Activated naive CD4-positive, alpha-beta T cell treated with anti-CD3 and anti-CD28 coated beads, Interleukin-2, amount 50 U/mL, for 16 hours (primary cell): ENCODE measurements at places on chromosomes 2 and 18.

DNA sequence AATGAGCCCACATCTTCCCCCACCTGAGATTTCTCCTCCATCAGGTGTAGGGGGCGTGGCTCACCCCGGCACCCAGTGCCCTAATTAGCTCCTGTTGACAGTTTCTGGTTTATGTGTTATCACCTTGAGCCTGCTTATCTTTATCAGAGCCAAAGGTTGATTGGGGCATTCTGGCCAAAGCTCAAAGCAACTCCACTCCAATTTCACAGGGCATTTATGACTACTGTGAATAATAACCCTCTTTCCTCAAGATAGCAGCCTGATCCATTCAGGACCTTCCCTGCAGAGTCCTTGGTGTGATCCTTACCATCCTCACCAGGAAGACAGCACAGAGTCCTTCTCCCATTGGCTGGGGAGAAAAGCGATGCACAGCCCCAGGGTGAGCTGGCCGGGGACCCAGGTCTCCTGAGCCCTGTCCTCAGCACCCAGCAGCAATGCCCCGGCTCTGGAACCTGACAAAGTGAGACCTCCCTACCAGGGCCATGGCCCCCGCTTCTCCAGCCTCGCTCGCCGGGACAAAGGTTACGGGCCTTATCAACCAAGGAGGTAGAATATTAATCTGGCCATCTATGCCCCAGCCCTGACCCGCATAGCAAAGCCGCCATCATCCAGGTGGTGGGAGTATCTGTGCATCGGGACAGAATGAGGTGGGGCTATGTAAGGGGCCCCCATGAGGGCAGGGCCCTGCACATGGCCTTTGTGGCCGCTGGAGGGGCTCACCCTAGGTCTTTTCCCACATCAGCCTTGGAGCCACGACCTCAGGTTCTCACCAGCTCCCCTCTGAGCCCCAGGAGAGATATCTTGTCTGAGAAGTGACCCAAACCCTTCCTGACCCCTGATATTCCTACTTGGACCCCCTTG lies 64.5 kb downstream of the ZFP36L2 start:
- no peak for DNase-seq

DNA sequence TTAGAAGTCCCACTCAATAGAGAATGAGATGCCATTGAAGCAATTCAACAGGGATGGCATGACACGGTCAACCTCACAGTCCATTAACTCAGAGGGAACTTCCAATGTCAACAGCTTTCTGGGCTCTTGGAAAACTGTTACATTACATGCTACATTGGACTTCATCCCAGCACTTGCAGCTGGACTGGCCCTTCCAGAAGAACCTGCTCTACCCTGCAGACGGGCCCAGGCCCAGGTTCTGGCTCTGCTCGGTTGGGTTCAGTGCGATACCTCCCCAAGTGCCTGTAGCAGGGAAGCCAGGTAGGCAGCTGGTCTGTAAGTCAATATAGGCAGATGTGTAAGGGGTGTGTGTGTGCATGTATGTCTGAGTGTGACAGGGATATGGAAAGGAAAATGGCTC lies 12.9 kb downstream of the LAMA1 start:
- no peak for DNase-seq

DNA sequence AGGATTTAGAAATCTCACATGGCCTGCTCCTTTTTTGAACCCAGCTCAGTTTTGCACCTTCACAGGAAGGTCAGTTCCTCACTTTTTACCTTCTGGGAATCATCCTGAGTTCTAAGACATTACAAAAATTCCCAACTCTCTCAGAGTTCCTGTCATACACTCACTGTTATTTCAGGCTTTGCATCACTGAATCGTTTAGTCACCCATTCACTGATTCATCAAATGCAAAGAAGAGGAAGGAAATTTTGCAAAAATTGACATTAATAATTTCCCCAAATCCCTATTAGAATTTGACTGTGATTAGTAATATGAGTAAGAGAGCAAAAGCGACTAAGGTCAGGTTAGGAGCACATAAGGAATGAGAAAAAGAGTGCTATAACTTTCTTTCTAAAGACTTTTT lies 197.5 kb downstream of the PDE1A start:
- no peak for DNase-seq

GRCh38 chr2:149739883-149740265 lies 152.3 kb upstream of the MMADHC start:
- DNase-seq = no peak

GRCh38 chr18:13217466-13217961 lies 1.0 kb upstream of the LDLRAD4 start:
- peak; percentile 61 for DNase-seq

GRCh38 chr18:44733069-44733753 lies 52.5 kb downstream of the SETBP1 start:
- DNase-seq = no peak

DNA sequence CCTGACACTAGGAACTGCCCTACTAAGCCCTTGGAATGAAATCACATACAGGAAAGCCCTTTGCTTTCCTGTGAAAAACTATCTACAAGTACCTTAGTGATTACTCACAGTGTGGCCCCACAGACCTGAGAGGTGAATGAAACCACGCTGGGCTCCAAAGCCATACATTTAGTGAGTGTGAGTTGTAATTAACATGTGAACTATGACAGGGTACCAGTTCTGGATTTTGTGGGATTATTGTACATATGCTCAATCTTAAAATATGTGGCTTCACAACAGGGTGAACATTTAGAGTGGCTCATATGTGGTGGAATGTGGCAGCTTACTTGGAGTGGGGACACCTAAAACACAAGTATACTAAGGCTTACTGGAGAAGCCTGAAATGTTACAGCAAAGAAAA lies 12.3 kb downstream of the KCTD1 start:
- DNase-seq = no peak

- DNase-seq = no peak
These were observed 95.5 kb downstream of the ARL4C start for GRCh38 chr2:234401426-234401825.

DNA sequence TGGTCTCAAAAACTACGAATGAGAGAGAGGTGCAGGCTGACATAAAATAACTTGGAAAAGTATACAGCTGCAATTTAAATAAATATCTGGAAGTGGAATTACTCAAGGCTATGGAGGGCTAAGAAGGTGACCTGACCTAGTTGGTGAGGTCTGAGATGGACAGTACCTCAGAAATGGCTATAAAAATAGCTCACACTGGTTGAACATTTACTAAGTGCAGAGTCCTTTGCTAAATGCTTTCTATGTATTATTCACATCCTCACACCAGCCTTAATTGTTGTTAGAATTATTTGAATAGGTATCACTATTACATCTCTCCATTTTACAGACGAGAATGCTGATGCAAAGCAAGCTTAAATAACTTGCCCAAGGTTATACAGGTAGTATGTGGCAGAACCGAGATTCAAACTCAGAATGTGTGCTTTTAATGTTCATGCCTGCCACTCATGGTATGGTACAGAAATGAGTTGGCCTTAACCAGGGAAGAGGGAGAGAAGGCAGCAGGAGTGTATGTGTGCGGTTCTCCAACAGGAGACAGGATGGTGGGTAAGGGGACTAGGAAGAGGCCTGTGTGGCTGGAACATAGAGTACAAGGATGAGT lies 37.4 kb downstream of the MRPL44 start:
- no peak for DNase-seq

DNA sequence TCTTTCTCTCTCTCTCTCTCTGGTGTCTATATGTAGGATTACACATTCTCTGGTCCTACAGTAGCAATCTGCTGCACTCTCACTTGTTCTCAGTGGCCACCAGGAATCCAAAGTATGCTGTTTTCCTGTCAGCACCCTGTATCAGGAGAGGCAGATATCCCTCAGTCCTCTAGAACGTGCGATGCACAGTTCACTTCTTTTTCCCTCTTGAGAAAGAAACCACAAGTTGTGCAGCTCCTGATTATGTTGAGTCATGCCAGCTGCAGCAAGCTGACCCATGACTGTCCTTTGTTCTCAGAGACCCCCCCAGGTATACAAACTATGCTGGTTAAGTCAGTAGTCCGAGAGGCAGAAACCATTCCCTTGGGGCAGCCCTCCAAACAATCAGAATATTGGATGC lies 54.6 kb downstream of the LANCL1 start:
- DNase-seq = no peak

GRCh38 chr2:229090225-229090624 lies 180.9 kb downstream of the PID1 start:
- DNase-seq = no peak

DNA sequence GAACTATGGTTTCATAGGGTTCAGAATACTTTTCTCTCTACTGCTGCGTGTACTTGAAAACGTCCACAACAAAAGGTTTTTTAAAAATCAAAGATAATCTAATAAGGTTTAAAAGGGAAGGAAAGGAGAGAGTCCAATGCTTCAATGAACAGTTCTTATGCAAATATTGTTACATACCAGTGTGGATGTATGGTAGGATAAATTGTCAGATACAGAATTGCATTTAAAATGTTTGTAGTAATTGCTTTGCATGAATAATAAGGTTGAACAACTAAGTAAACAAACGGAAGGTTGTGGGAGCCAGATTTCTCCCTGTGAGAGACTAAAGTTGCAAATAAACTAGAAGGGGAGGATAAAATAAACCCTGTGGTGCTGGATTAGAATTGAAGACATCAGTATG lies 53.8 kb upstream of the RBBP8 start:
- no peak for DNase-seq

GRCh38 chr2:145268931-145269330 lies 749.0 kb upstream of the ZEB2 start:
- DNase-seq = no peak

DNA sequence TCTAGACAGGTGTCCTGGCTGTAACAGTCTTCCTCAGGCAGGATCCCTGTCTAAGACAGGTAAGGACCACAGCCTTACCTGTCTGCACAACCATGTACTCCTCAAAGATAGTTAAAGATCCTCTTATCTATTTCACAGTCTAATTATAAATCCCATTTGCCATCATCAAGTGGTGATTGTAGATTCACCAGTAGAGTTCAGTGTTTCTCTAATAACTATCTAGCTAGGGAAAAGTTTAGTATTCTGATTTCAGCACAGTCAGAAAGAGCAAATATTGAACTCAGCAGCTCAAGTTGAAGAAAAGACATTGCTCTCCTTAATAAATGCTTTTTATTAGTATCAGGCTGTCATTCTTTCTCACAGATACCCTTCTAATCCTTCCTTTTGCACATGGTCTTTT lies 1305.5 kb upstream of the NXPH2 start:
- no peak for DNase-seq
